Tracheal epithelial cell (primary cell): ENCODE measurements at places on chromosomes 5 and 9. TPM values are rescaled to one million over a fixed set of nuclear protein-coding genes. Genes with fewer than 3 reads are reported as not detected.

Gene TAS2R1
- not detected in 2 replicates for total RNA-seq

Gene SLC2A8
- total RNA-seq: 7.2 and 8.5 TPM in 2 replicates

Gene LCN12
- total RNA-seq: 1.2 TPM in 1 of 2 replicates, not detected in the other

Gene CCL21
- not detected in 2 replicates for total RNA-seq

Gene PCDHB5
- 0.24 and 0.64 TPM in 2 replicates for total RNA-seq
